Kidney capillary endothelial cell (primary cell): ENCODE measurements at places on chromosomes 7 and 10.

DNA sequence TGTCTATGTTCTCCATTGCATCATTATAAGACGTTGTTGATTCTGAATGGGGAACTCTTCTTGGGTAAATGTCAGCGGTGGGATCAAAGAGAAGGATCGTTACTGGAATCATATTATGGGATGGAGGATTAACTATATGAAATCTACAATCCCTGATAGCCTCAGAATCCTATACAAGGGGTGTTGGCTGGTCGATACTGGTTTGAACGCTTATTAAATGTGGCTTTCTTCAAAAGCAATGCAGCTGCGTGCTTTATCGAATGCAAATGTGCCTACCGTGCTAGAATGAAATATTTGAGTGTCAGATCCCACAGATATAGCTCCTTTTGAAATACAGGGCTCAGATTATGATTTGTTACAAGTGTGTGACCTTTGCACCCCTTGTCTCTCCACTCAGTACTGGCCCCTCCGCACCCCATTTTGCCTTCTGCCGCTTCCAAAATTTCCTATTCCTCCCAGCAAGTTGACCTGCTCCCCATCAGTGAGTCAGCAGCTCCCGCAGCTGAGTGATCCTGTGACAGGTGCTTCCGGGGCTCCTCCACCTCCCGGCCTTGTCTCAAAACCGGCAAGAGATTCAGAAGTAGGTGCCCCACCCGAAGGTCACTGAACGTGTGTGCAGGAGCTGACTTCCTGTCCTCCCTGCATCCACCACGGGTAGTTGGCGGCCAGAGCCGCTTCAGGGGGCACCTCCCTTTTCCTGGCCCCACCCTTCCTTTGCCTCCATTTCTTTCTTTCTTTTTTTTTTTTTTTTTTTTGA lies 76.6 kb downstream of the PTPRE start:
- DNase-seq, result no peak

- DNase-seq, result no peak
Measured at GRCh38 chr7:19333706-19334105, 188.5 kb upstream of the FERD3L start.

DNA sequence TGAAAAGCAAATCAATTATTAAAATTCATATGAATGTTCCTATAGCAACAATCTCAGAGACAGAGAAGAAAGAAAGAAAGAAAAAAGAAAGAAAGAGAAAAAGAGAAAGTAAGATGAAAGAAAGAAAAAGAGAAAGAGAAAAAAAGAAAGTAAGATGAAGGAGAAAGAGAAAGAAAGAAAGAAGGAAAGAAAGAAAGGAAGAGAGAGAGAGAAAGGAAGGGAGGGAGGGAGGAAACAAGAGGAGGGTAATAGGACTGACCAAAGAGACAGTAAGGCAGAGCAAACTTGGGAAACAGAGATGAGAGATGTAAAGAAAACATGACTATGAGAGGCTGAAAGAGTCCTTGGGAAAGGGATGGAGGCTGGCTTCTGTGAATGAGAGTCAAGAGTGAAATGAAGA lies 458.4 kb downstream of the SORCS1 start:
- DNase-seq, result no peak

- no peak for DNase-seq
Measured at GRCh38 chr10:51507476-51507875, 191.9 kb downstream of the CSTF2T start.

GRCh38 chr10:119502209-119502608 lies 40.3 kb downstream of the RGS10 start:
- DNase-seq, result no peak

DNA sequence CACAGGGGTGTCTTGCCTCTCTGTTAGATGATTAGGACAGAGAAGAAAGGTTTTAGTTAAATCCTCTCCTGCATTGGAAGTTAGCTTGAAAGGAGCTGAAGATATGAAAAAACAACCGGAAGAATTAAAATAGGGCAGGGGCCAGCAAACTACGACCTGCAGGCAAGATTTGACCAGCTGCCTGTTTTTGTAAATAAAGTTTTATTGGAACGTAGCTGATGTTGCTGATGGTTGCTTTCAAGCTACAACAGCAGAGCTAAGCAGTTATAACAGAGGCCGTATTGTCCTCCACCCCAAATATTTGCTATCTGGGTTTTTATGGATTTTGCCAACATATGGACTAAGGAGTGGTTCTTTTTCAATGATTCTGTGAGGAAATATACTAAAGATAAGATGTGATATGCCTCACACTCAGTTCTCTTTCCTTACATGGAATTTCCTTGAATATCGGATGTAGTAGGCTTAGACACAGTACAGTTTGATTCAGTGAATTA lies 568.8 kb downstream of the PHTF2 start:
- DNase-seq, result no peak

GRCh38 chr7:155803418-155804376 lies 8.6 kb downstream of the SHH start:
- DNase-seq, result peak; percentile 90

DNA sequence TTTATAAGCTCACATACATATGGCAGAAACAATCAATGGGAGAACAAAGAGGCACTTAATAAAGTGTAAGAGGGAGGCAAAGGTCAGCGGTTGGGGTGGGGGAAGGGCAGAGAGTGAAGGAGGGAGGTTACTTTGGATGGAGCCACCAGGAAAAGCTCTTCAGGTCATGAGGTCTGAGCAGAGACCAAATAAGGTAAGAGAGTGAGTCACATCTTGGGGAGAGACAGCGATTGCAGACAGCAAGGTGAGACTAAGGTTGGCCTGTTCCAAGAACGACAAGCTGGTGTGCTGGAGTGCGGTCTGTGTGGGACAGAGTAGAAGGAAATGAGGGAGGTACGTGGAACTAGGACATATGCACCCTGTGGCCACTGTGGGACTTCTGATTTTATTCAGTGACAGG lies 74.3 kb upstream of the TOMM7 start:
- no peak for DNase-seq

DNA sequence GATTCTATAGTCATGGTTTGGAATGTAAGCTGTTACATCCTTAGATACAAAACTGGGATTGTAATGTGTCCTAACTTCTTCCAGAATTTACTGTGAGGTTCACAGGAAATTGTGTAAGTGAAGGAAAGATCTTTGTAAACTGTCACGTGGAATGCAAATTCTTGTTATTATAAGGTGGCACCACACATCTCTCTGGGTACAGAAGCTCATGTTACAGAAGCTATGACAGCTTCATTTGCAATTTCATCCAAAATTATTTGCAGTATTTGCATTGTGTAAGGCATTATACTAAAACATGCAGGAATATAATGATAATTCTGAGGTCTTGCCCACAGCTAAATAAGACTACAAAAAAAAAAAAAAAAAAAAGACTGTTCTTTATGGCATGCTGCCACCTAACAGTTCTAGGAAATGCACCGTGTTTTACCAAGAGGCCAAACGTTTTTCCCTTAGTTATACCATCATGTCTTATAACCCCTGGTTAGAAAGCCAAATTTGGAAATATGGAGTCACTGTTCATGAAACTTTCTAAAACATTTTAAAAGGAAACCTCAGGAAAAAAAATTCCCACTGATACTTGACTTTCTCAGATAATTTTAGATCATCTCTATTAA lies 17.6 kb downstream of the MINDY3 start:
- DNase-seq, result no peak

GRCh38 chr7:46294381-46294780 lies 373.3 kb upstream of the IGFBP3 start:
- DNase-seq, result no peak

DNA sequence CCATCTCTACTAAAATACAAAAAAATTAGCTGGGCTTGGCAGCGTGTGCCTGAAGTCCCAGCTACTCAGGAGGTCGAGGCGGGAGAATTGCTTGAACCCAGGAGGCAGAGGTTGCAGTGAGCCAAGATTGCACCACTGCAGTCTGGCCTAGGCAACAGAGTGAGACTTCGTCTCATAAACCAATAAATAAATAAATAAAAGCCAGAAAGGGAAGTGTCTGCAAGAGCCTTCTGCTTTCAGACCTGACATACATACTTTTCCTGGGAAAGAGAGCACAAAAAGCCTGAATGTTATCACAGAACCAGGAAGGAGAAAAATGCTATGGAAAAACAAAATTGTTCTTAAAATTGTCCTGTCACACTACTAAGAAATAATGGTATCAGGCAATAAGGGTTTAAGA lies 4.1 kb upstream of the KIF5B start:
- no peak for DNase-seq

DNA sequence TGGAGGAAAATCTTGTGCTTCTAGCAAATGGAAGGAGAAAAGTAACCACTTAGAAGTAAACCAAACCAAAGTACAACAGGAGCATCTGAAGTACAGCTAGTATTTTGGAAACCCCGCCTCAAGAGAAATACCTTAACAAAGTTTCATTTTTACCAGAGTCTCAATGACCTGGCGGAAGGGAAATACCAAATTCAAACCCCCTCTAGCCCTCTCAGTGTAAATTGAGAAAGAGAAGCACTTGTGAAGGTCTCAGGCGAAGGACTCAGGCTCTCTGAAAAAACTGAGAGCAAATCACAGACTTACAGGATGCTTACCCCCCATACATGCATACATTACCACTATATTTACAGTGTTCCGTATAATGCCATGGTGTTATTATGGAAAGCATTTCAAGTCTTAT lies 70.1 kb downstream of the ZPBP start:
- no peak for DNase-seq

GRCh38 chr10:6689036-6689435 lies 109.0 kb upstream of the PRKCQ start:
- DNase-seq, result no peak

GRCh38 chr7:30027065-30027456 lies 559 bp upstream of the FKBP14 start:
- peak; percentile 60 for DNase-seq

DNA sequence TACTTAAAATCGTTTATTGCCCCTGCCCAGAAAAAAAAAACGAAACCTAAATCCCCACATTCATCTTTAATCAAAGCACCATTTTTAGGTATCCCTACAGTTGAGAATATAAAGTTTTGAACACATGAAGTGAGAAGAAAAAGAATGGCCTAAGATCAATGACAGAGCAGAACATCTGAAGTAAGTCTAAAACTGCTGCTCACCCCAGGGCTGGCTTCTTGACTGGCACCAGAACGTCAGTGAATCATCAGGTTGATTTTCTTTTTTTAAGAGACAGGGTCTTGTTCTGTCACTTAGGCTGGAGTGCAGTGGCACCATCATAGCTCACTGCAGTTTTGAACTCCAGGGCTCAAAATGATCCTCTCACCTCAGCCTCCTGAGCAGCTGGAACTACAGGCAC lies 24.9 kb downstream of the SHTN1 start:
- DNase-seq, result no peak

GRCh38 chr7:42065942-42066341 lies 171.1 kb downstream of the GLI3 start:
- no peak for DNase-seq

DNA sequence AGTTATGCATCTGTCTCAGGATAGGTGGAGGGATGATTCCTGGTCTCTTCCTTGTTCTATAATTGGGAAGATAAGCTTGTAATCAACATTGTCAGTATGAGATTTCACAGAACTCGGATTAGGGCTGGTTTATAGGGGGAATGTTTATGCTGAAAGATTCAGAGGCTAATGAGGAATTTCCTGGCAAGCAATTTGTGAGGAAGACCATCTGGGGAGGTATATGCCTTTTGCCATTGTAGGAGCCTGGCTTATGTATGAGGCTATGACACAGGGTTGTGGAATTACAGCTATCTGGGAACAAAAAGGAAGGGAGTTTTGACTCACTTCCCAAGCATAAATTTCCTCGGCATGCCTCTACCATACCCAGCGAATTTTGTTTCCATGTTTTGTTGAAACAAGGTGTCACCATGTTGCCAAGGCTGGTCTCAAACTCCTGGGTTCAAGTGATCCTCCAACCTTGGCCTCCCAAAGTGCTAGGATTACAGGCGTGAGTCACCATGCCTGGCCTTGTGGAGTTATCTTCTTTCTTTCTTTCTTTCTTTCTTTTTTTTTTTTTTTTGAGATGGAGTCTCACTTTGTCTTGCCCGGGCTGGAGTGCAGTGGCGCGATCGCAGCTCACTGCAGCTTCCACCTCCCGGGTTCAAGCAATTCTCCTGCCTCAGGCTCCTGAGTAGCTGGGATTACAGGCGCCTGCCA lies 1.6 kb upstream of the COPS6 start:
- DNase-seq, result peak; percentile 99

GRCh38 chr7:30837581-30837980 lies 66.4 kb downstream of the MINDY4 start:
- no peak for DNase-seq

DNA sequence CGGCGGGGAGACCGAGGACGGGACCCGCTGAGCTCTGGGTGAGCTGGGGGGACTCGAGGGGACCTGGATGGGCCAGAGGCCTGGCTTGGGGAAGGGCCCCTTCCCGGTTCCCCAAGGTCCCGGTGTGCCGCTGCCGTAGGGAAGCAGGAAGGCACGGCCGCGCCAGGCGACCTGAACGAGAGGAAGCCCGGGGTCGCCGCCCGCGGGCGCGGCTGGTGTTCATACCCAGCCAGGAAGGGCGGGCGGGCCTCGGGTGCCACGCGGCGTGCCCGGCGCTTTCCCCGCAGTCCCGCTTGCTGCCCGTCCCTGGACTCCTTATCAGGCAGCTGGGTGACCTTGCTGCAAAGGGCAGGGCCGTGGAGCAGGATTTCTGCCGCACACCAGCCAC lies 38.0 kb downstream of the ZNF777 start:
- DNase-seq, result no peak

- no peak for DNase-seq
Measured at GRCh38 chr10:27744802-27745731, 552 bp downstream of the MKX start.

DNA sequence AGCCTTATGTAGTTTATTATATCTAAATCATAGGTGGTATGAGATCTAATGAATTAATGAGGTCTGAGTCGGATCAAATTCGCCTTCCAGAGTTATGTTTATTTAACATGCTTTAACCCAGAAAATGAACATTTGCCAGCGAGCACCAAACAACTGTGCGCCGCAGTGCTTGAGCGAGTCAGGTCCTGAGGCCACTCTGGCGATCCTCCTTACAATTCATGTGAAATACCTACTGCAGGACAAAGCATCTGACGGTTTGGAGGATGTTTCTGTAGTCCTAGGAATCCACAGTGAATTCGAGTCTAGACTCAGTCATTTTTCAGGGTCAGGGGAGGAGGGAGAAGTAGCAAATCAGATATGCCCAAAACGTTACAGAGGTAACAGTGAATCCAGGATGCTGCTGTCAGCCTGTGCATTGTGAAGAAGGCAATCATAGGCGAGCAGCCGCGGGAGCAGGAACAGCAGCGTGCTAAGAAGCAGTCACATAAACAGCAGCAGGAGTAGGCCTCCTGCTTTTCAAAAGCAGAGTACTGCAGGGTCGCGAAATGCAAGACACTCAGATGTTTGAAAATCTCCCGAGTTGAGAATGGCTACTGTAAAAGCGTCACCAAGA lies 120.2 kb downstream of the CACNB2 start:
- DNase-seq, result no peak

GRCh38 chr7:158302274-158303070 lies 285.2 kb downstream of the PTPRN2 start:
- peak; percentile 34 for DNase-seq

DNA sequence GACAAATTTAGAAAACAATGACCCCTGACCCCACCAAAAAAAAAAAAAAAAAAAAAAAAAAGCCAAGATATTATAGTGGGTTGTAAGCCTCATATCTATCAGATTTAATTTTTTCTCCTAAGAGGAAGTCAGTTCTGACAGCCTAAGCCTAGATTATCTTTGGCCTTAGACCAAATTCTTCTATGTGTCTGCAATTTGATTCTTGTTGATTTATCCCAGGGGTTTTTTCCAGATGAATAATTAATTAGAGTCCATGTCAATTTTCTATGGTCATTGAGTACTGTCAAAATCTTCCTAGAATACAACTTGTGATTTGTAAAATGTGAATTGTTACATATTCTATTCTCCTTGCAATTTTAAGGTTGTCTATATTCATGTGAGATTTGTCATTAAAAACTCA lies 151.6 kb upstream of the CACNA2D1 start:
- DNase-seq, result no peak
